ENCODE measurements at places on chromosomes 4 and X.

- no peak for DNase-seq
These were observed 841 bp downstream of the ACOT9 start for GRCh38 chrX:23742174-23742696.

DNA sequence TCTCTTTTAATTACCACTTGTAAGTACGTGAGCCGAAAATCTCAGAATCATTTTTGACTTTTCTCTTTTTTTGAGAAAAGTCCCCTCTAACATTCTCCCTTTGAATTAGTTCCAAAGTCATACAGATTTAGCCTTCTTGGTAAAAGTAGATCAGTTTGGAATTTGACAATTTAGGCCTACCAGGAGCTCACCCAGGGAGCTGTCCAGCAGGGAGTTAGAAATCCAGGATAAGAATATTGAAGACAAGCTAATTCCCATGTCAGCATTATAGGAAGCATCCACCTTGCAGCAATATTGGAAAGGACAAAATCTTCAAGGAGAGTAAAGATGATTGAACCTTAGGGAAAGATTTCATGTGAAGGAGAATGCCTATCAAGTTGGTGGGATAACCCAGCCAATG lies 352.2 kb upstream of the CPEB2 start:
- DNase-seq = no peak

GRCh38 chr4:118284169-118284568 lies 68.6 kb downstream of the PRSS12 start:
- no peak for DNase-seq

GRCh38 chr4:187500796-187501195 lies 494.8 kb upstream of the ZFP42 start:
- DNase-seq = no peak

- no peak for DNase-seq
These were observed 671 bp downstream of the SLC7A11 start for GRCh38 chr4:138241281-138242075.

DNA sequence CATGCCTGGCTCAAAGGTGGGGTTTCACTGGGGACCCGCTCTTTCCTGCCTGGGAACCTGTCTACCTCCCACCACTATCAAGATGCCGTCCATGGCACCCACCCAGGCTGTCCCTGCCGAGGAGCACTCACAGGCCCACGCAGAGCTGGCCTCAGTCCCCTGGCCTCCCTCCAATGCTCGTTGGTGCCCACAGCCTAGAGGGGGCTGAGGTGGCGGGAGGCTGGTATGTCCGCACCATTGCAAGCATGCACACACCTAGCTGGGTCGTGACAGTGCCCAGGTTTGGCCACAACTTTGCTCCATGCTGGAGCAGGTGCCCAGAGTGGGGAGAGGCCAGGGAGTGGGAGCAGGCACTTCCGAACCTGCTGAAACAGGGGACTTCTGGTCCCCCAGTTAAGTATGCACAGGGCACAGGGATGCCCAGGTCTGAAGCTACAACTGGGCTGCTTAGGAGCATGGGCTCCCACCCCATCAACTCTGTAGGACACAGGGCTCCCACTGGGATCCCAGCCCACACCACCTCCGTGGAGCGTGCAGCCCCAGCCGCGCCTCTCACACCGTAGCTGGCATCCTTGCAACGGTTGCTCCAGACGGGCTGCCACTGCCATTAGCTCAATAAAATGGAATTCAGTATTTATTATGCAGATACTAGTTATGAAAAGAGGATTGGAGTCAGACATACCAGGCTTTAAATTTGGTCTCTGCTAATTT lies 1376.1 kb upstream of the TENM3 start:
- no peak for DNase-seq

DNA sequence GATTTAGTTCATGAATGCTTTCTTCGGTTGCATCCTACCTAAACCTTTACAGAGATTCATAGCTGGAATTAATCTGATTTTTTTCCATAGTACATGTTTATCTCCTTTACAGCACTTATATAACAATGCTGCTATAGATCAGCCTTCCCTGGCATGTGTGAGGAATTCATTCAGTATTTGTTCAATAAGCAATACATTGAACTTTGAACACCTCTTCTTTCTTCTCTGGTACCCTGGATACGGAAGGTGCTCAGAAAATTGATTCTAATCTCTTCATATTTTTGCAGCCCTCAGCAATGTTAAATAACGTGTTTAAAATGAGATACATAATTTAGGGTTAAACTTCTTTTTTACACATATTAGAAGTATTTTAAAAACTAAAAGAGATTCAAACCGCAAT lies 467.4 kb downstream of the TRIML1 start:
- DNase-seq = no peak

DNA sequence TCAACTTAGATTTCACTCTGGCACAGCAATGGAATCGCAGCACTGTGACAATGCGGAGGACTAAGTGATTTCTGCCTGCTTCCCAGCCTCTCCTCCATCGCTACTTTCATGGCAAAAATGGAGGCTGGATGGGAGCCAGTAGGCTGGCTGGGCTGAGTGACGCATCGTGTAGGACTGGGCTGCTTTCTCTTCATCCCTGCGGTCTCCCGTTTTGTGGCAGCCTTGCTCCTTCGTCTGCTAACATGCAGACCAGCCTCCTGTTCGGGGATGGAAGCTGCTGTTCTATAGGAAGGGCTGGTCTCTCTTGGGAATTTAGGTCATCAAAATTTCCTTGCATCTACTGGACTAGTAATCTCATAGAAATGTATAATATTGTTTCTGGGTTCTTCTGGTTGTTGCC lies 15.8 kb upstream of the RGS12 start:
- no peak for DNase-seq

- no peak for DNase-seq
These were observed 18.9 kb downstream of the TCEAL1 start for GRCh38 chrX:103647630-103648029.

DNA sequence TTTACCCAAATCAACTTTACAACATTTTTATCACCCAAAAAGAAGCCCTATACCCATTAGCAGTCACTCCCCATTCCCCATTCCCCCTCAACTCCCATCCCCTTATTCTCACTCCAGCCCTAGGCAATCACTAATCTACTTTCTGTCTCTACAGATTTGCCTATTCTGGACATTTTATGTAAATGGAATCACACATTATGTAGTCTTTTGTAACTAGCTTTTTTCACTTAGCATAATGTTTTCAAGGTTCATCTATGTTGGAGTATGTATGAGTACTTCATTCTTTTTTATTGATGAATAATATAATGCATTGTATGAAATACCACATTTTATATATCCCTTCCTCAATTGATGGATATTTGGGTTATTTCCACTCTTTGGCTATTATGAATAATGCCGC lies 36.1 kb upstream of the HERC5 start:
- DNase-seq = no peak

DNA sequence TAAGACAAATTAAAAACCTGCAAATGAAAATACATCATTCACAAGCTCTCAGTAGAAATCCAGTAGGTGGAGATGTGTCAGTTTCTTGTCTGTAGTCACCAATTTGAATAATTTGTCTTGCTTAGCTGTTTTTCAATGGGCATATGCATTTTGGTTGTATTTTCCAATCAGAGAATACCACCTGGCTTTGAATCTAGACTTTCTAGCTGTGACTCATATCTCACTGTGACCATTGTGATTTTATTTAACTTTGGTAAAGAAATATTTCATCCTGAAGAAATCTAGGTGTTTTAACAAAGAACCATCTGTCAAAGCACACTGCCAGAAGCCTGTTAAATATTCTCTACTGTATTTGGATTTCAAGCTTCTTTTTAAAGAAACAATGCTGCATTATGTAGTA lies 1650.6 kb upstream of the IGFBP7 start:
- DNase-seq = no peak

GRCh38 chr4:88866862-88867550 lies 169.4 kb upstream of the NAP1L5 start:
- no peak for DNase-seq

DNA sequence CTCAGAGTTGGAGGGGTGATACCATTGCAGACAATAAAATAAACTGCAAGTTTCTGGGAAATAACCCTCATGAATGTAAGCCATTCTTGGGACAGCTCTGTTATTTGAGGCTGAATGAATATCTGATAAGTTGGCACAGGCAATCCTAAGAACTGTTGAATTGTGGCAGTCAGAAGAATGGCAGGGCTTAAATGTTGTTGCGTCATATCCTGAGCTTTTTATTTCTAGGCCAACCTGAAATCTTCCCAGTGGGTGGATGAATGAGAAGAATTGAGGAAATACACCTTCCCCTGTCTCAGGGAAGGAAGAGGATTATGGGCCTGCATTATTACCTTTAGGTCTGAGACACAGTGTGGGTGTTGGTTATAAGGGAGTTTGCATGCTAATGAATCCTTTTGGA lies 64.4 kb upstream of the C4orf54 start:
- no peak for DNase-seq

- DNase-seq = no peak
These were observed 7.0 kb downstream of the JAKMIP1 start for GRCh38 chr4:6193399-6193798.

DNA sequence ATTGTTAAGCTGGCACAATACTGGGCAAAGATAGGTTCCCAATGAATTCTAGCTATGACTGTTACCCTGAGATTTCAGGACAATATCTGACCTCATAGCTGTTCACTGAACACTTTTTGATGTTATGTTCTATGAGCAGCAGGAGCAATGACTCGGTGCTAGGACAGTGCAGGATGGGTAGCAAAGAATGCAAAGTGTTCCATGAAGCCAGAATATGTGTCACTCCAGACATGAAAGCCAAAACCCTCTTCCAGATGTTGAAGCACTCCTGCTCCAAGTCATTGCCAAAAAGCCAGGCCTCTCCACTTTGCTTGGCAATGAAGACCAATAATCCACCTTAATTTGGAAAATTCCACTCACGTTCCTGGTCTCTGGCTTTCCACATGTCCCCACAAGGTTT lies 300.9 kb upstream of the CPEB2 start:
- DNase-seq = no peak

- no peak for DNase-seq
These were observed 3.9 kb upstream of the CTAG2 start for GRCh38 chrX:154657226-154657805.

GRCh38 chr4:187128222-187128621 lies 404.6 kb upstream of the FAT1 start:
- DNase-seq = no peak

DNA sequence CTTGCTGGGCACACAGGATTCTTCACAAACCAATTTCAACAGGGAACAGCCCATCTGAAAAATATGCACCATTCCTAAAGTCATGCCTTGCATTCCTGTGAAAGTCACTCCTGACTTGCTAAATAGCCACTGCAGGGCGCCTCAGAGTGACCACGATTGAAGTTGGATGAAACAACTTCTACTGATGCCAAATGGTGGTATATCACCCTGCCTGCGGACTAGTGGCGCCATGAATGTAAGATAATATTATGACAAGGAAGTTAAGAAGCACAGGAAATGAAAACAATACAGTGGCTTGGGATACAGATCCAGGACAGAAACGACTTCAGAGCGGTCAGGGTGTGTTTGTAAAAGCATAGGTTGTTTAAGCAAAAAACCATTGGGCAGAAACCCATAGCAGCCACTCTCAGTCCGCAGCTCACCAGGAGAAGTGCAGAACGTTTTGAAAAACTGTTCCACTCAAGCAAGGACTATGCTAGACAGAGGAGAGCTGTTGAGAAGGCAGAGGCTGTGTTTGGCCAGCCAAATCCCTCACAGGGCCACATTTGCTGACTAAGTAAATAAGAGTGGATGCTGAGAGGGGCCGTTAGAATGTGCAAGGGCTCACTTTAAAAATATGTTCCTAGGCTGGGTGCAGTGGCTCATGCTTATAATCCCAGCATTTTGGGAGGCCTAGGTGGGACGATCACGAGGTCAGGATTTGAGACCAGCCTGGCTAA lies 250.4 kb downstream of the PTTG2 start:
- no peak for DNase-seq

Data from stimulated activated CD8-positive, alpha-beta memory T cell treated with anti-CD3 and anti-CD28 coated beads, Interleukin-2, amount 100 ng/mL, for 1 hour (primary cell).